AG04450 (cell line): ENCODE measurements at places on chromosomes 3 and 15.

GRCh38 chr15:59668556-59668955 lies 11.2 kb upstream of the GTF2A2 start:
- no peak for DNase-seq

DNA sequence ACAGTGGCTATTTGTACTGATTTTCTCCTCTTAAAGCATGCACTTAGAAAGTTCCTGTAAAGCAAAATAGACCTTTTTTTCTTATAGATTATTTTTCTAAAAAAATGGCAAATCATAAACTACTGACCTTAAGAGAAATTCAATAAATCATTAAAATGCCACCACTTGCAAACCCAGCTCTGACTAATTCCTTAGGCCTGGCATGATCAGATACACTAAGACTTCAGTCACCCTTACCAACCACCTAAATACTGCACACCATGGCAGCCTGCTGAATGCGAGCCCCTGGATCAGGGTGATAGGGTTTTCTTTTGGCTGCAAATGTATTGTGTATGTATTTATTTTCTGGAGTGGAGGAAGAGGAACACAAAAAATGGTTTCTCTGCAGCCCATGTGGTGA lies 370.6 kb upstream of the TBL1XR1 start:
- no peak for DNase-seq

GRCh38 chr3:166531730-166532129 lies 694.5 kb upstream of the BCHE start:
- no peak for DNase-seq

DNA sequence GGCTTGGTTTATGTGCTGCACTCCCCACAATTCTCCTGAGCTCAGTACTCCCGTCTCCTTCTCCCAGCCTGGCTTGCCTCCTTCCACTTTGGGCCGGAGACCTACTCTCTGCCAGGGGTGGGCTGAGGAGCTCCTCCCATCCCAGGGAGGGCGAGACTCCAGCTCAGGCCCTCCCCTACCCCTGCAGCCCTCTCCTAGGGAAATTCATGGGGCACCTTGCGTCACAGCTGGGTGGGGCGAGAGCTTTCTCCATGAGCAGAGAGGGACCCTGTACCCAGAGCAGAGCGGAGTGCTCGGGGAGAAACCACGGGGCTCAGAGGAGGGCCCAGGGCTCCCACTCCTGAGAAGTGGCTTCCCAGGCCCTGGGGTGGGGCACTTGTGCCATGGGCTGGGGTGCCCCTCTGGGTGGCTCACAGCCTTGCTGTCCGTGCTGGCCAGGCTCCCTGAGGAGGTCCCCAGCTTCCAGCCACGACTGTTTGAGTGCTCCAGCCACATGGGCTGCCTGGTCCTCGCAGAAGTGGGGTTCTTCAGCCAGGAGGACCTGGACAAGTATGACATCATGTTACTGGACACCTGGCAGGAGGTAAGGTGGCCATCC lies 13.3 kb downstream of the VILL start:
- no peak for DNase-seq

- DNase-seq, result no peak
Observed at GRCh38 chr3:150216041-150216811, 191.9 kb upstream of the TSC22D2 start.

- DNase-seq, result no peak
Observed at GRCh38 chr3:53843195-53844177, 2.7 kb downstream of the CHDH start.

DNA sequence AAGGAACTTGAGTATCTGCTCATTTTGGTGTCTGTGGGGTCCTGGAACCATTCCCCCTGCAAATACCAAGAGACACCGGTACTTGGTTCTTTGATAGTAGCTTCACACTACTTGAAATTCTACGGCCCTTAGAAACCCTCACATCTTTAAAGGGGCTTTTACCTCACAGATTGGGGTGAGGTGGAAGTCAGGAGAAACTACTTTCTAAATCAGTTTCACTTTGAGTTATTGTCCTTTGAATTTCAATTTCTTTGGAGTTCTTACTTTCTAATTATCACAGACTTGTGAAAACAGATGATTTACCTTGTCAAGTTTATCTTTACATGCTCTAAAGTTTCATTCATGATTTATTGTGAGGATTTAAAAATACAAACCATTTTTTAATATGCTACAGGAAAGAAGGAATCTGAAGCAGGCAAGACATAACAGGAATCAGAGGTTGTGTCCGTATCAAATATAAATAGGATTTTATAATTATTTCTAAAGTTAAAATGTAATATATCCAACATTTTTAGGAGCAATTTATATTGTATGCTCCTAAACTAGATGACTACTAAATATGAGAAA lies 98.9 kb downstream of the NEDD4 start:
- DNase-seq, result no peak
